Bronchus fibroblast of lung (primary cell): ENCODE measurements at places on chromosomes 1 and 21. TPM values are rescaled to one million over a fixed set of nuclear protein-coding genes. Genes with fewer than 3 reads are reported as not detected.

Gene SNX7
- 18.4 and 22.7 TPM in 2 replicates for total RNA-seq

Gene DIO1
- total RNA-seq: not detected in 2 replicates

Gene VAV3
- under 0.01 TPM in 1 of 2 replicates, not detected in the other for total RNA-seq

Gene SYT11
- total RNA-seq: 20.8 and 21.9 TPM in 2 replicates

Gene SH3BP5L
- total RNA-seq: 17.5 and 21.7 TPM in 2 replicates

Gene FAM151A
- total RNA-seq: not detected in 2 replicates

Gene CRABP2
- 32.1 and 50.8 TPM in 2 replicates for total RNA-seq

Gene CCDC185
- not detected in 2 replicates for total RNA-seq

Gene TIAM1
- 0.50 and 0.59 TPM in 2 replicates for total RNA-seq

Gene COX20
- 23.9 and 31.6 TPM in 2 replicates for total RNA-seq

Gene MYOC
- total RNA-seq: not detected in 2 replicates

Gene AIM2
- total RNA-seq: not detected in 2 replicates

Gene F5
- not detected in 2 replicates for total RNA-seq

Gene LAMC2
- total RNA-seq: 1.8 and 2.2 TPM in 2 replicates

Gene FCRL1
- not detected in 2 replicates for total RNA-seq

Gene CNKSR1
- 0.15 and 0.17 TPM in 2 replicates for total RNA-seq

Gene PSMG1
- total RNA-seq: 67.3 and 69.3 TPM in 2 replicates

Gene SMYD2
- total RNA-seq: 32.0 and 39.7 TPM in 2 replicates

Gene SH3BGR
- total RNA-seq: 1.3 and 2.5 TPM in 2 replicates

Gene TACSTD2
- 0.45 and 0.50 TPM in 2 replicates for total RNA-seq

Gene NPHS2
- total RNA-seq: not detected in 2 replicates

Gene RPE65
- total RNA-seq: not detected in 2 replicates

Gene IGSF3
- total RNA-seq: 0.34 and 0.45 TPM in 2 replicates

Gene NBPF4
- not detected in 2 replicates for total RNA-seq

Gene COL8A2
- 1.3 TPM in 2 replicates for total RNA-seq

Gene BRINP3
- under 0.01 TPM in 1 of 2 replicates, not detected in the other for total RNA-seq

Gene SGIP1
- total RNA-seq: 4.9 and 6.7 TPM in 2 replicates
